Activated CD4-positive, alpha-beta T cell treated with anti-CD3 and anti-CD28 coated beads, Interleukin-2, amount 10 ng/mL, durations not matched to agents 7 days and 5 days (primary cell): ENCODE measurements at places on chromosomes 7 and 10. TPM values are rescaled to one million over a fixed set of nuclear protein-coding genes. Genes with fewer than 3 reads are reported as not detected.

The MEOX2 gene
- total RNA-seq: not detected

The CYP26A1 gene
- not detected for total RNA-seq

- H3K4me3 ChIP-seq: no peak overlapping the region
- DNase-seq: no peak
- H3K4me1 ChIP-seq: peaks cover 4% of the 10 kb centered on the region
- peaks cover 2% of the 10 kb centered on the region for H3K36me3 ChIP-seq
- H3K27me3 ChIP-seq: no peaks in the 10 kb centered on the region
Measured at GRCh38 chr7:33196221-33196620, 66.9 kb downstream of the BBS9 start.

The RPA3 gene
- 93.4 TPM for total RNA-seq

- peak; percentile 77 for DNase-seq
- peak overlapping the region; percentile 99 for H3K27ac ChIP-seq
- no peaks in the 10 kb centered on the region for H3K27me3 ChIP-seq
Measured at GRCh38 chr7:100119970-100120732, 717 bp downstream of the CNPY4 start.
